Naive B cell (primary cell): ENCODE measurements at places on chromosomes 12 and 14.
A peak's percentile ranks its signal among the peaks of the same experiment; 100 is the strongest.

DNA sequence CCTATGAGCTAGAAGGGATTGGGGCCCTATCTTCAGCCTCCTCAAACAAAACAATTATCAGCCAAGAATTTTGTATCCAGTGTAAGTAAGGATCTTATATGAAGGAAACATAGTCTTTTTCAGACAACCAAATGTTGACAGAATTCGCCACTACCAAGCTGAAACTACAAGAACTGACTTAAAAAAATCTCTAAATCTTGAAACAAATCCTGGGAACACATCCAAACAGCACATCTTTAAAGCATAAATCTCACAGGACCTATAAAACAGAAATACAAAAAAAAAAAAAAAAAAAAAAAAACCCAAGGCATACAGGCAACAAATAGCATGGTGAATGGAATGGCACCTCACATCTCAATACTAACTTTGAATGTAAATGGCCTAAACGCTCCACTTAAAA lies 41.3 kb upstream of the LMNTD1 start:
- H3K27me3 ChIP-seq, result no peaks in the 10 kb centered on the region
- peaks cover 9% of the 10 kb centered on the region for H3K4me1 ChIP-seq
- no peak overlapping the region for H3K27ac ChIP-seq
- no peak for DNase-seq
- no peaks in the 10 kb centered on the region for H3K36me3 ChIP-seq
- H3K4me3 ChIP-seq, result no peak overlapping the region

DNA sequence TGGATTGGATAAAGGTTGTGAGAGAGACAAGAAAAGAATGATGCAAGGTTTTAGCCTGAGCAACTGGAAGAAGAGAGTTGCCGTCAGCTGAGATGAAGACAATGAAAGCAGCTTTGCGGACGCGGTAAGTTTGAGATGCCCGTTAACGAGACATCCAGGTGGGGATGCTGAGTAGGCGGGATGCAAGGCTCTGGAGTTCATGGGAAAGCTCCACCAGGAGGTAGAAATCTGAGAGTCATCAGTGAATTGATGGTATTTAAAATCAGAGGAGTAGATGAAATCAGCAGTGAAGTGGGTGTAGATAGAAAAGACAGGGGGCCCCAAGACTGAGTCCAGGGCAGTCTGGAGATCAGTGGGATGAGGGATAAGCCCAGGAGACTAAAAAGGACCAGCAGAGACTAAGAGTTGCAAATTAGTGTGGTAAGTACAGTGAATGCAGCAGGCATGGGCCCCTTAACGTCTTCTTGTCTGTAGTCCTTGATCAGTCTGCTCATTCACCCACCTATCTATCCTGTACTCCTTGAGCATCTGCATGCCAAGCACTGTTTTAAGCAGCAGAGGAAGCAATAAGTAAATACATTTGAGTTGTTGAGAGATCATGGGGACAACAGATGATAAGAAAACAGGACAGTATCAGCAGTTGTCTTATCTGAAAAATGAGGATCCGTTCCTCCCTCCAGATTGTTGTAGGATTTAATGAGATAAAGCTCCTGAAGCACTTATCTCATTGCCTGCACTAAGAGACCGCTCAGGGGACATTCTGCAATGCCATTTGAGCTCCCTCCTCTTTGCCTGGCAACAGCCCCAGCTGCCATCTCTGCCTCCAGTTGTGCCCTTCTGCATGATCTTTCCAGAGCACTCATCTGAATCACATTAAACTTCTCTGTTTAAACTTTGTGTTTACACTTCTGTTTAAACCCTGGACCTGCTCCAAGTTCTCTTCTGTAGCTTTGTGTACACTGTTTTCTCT lies 91.5 kb downstream of the APAF1 start:
- DNase-seq, result no peak
- H3K4me3 ChIP-seq, result no peak overlapping the region
- H3K27ac ChIP-seq, result no peak overlapping the region
- peaks cover 9% of the 10 kb centered on the region for H3K27me3 ChIP-seq
- H3K4me1 ChIP-seq, result no peaks in the 10 kb centered on the region
- H3K36me3 ChIP-seq, result peaks cover 36% of the 10 kb centered on the region

- no peak for DNase-seq
- H3K4me1 ChIP-seq, result no peaks in the 10 kb centered on the region
- no peaks in the 10 kb centered on the region for H3K27me3 ChIP-seq
- no peak overlapping the region for H3K27ac ChIP-seq
- H3K4me3 ChIP-seq, result no peak overlapping the region
- H3K36me3 ChIP-seq, result no peaks in the 10 kb centered on the region
Measured at GRCh38 chr12:30110958-30111586, 327.3 kb upstream of the TMTC1 start.

DNA sequence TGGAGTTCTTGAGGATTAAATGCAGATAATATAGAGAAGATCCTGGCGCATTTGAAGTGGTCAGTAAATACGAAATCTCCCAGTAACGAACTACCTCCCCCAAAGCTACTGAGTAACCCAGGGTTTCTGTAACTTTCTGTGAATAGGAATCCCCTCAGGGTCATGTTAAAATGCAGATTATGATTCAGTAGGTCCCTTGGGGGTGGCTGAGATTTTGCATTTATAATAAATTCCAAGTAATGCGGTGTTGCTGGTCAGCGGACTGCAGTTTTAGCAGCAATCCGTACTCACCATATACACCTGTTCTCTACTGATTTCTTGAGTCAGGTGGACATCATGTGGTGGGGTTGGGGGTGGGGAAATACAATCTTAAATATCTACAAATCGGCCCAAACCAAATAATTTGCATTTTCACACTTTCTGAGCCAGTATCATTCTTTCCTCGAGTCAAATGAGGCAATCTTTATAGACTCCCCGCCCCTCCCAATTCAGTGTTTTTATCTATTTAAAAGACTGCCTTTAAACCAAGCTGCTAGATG lies 868 bp downstream of the SPATA7 start:
- DNase-seq, result peak; percentile 0
- peaks cover 6% of the 10 kb centered on the region for H3K4me1 ChIP-seq
- peak overlapping the region; percentile 97 for H3K4me3 ChIP-seq
- H3K27me3 ChIP-seq, result peaks cover 6% of the 10 kb centered on the region
- no peaks in the 10 kb centered on the region for H3K36me3 ChIP-seq

DNA sequence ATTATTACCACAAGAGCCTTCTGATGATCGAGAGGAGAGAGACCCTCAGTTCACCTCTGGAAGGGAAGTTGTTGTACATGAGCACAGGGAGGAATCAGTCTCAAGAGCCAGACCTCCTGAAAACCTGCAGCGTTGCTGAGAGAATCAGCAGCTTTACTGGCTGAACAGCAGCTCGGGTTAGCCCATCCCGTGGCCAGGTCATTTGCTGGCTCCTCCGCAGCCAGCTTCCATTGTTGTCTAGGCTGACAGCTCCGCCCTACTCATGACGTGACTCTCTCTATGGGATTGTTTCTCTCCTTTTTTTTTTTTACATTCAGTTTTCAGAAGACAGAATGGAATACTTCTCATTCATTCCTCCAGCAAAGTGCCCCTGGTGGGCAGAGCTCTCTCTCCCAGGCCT lies 69.9 kb downstream of the TGFB3 start:
- no peak overlapping the region for H3K4me3 ChIP-seq
- no peaks in the 10 kb centered on the region for H3K4me1 ChIP-seq
- no peaks in the 10 kb centered on the region for H3K36me3 ChIP-seq
- no peaks in the 10 kb centered on the region for H3K27me3 ChIP-seq

- no peak overlapping the region for H3K27ac ChIP-seq
- DNase-seq, result no peak
- no peaks in the 10 kb centered on the region for H3K27me3 ChIP-seq
- peaks cover 29% of the 10 kb centered on the region for H3K4me1 ChIP-seq
- H3K36me3 ChIP-seq, result no peaks in the 10 kb centered on the region
Measured at GRCh38 chr12:94761559-94761958, 111.2 kb upstream of the TMCC3 start.
